Fibroblast of the aortic adventitia (primary cell): ENCODE measurements at places on chromosomes 7 and 10.

GRCh38 chr10:218798-219197 is 83.5 kb downstream of the ZMYND11 start:
- DNase-seq = peak; percentile 57

DNA sequence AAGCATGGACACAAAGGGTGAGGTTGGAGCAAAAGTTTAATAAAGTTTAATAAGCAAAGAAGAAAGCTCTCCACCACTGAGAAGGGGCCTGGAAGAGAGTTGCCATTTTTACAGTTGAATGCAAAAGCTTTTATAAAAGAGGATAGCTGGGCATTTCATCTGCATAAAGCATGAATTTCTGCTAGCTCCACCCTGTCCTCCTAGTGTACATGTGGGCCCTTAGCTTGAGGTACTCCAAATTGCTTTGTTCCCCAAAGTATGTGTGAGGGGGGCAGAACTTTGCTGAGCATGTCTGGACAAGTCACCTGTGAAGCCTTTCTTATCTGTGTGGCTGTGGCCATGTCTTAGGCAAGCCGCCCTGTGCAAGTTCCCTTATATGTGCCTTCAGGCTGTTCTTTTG is 22.6 kb upstream of the CROT start:
- DNase-seq = no peak

DNA sequence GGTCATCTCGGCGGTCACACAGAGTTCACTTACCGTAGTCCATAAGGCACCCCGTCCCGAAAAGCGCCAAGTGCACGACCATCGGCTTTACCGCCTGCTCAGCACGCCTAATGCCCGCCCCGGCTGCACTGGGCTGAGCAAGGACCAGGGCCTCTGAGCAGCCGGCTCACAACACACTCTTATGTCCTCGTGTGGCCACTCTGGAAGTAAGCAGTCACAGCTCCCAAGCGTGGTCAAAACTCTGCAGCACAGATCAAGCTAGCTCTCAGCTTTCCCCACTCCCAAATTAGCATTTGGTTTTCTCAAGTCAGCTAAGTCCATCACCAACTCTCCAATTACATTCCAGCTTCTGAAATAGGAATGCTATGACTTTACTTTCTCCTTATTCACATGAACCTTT is 57.7 kb downstream of the MAD1L1 start:
- DNase-seq = no peak

- DNase-seq = no peak
Measured at GRCh38 chr7:7820409-7820808, 102.0 kb upstream of the RPA3 start.

- DNase-seq = no peak
Measured at GRCh38 chr10:47021850-47022249, 110.6 kb downstream of the PTPN20 start.

GRCh38 chr7:113824117-113824823 is 94.5 kb downstream of the PPP1R3A start:
- DNase-seq = no peak

DNA sequence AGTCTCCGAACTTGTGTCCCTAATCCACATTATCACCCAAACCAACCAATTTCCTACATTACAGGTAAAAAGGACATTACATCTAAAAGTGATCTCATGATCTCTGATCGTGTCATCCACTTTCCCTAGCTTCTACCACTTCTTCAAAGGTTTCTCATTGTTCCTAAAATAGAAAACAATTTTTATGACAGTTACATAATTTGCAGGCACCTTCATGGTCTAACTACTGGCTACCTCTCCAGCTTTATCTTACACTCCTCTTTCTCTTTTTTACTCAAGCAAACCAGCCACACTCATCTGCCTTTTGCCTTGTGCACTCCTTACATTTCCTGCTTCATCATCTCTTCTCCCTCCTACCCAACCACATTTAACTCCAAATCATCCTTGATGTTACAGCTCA is 886.7 kb upstream of the SORCS1 start:
- no peak for DNase-seq

DNA sequence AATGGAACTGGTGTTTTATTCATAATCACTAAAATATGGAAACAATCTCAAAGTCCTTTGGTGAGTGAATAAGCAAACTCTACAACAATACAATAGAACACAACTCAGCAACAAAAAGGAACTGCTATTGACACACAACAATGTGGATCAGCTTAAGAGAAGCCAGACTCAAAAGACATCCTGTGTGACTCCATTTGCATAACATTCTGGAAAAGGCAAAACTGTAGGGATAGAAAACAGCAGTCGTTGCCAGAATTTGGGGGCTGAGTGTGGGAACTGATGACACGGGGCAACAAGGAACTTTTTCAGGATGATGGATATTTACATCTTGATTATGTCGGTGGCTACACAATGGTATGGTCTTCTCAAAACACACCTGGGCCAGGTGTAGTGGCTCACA is 32.4 kb upstream of the SVIL start:
- no peak for DNase-seq

- no peak for DNase-seq
Measured at GRCh38 chr7:141916099-141916498, at the start of gene OR9A4. Gene OR9A4, plus strand, starts transcription at chr7:141916399. Its CDS starts 2,477 bp downstream, at chr7:141918876.

- DNase-seq = peak; percentile 88
Measured at GRCh38 chr7:107938456-107939250, 47.7 kb downstream of the DLD start.

DNA sequence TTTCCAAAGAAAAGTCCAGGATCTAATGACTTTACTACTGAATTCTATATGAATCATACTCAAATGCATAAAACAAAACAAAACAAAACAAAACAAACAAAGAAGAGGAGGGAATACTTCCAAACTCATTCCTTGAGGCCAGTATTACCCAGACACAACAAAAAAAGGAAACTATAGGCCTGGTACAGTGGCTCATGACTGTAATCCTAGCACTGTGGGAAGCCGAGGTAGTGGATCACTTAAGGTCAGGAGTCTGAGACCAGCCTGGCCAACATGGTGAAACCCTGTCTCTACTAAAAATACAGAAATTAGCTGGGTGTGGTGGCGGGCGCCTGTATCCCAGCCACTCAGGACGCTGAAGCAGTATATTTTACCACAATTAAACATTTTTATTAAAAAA is 114.6 kb downstream of the NRBF2 start:
- no peak for DNase-seq

GRCh38 chr7:94662548-94662947 is 6.6 kb upstream of the SGCE start:
- DNase-seq = no peak

DNA sequence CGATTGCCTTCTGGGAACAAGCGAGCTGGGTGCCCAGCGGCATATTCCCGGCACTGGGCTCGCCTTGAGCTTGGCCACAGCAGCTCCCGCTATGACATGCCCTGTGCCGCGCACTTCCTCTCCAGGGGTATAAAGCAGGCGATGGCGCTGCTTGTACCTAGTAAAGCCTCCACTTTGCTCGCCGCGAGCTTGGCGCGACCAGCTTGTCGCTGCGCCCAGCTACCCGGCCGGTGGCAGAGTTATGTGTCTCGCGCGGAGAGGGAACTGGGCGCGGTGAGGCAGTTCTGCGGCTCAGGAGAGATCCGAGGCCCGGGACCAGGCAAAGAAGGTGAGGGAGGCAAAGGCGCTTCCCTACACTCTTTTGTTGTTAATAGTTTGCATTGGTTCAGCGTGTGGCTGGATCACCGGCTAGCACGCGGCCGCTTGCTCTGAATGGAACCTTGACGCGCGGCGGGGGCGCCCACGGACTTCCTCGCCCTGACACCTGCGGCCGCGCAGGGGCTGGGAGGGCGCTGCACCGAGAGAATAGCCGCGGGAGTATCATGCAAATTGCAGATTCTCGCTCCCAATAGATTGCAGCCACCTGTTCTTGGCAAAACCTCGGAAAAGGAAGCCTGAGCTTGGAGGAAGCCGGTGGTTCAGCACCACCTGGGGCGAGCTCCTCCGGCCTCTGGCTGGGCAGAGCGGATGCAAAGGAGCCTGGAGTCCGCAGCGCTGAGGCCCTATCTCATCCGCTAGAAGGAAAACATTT is 3.0 kb upstream of the BUB3 start:
- DNase-seq = no peak

DNA sequence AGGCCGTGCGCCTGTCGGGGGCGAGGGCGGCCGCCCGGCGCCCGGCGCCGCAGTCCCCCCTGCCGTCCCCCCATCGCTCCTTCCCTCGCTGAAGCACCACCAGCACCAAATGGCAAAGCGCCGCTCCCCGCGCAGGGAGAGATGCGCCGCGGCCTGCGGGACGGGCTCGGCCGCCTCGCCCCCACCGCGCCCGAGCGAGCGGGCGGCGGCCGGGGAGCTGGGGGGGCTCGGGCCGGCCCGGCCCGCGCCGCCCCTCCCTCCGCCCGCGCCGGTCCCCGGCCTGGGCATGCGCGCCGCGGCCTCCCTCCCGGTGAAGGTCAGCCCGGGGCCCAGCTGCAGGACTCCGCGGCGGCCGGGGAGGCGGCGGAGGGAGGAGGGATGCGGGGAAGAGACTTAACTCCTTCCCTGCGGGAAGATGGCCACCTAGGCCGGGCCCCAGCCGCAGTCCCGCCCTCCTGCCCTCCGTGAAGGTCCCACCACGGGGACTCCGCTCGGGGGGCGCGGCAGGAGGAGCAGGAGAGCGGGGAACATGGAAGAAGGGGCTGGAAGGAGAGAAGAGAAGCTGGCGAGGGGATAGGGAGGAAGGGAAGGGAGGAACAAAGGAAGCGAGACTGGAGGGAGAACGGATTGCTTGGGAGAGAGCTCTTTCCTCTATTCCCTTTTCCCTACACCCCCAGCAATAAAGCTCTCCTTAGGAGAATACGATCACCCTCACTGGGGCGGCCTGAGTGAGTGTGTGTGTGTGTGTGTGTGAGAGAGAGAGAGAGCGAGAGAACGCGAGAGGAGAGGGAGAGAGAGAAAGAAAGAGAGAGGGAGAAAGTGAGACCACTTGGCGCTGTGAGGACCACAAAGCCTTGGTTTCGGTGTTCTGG is 3.4 kb upstream of the SMARCD3 start:
- DNase-seq = peak; percentile 70

- no peak for DNase-seq
Measured at GRCh38 chr10:78259391-78259790, 225.7 kb downstream of the RPS24 start.

DNA sequence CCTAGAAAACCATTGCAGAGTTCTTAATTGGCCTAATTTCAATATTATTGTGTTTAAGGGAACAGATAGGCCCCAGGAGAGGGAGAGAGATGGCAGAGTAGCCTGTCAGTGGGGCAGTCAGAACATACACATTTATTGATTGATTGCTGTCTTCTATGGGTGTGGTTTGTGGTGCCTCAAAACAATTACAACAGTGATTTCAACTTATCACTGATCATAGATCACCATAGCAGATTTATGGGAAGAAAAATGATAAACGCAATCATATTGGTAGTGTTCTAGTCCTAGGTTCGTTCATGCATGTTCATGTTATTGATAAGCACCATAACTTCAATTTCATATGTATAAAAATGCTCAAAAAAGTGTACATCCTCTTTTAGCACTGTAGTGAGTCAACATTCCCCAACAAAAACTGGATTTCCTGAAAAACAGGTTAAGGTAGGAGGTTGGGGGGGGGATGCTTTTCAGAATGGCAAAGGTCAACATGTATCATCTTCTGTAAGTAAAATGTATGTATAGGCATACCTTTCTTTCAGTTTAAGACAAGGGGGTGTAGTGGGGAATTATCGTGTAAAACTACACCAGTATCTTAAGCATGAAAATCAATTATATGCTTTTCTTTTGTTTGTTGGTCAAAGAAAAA is 1.1 kb upstream of the TNKS2 start:
- DNase-seq = no peak

GRCh38 chr10:109426987-109427386 is 496.3 kb downstream of the XPNPEP1 start:
- no peak for DNase-seq

DNA sequence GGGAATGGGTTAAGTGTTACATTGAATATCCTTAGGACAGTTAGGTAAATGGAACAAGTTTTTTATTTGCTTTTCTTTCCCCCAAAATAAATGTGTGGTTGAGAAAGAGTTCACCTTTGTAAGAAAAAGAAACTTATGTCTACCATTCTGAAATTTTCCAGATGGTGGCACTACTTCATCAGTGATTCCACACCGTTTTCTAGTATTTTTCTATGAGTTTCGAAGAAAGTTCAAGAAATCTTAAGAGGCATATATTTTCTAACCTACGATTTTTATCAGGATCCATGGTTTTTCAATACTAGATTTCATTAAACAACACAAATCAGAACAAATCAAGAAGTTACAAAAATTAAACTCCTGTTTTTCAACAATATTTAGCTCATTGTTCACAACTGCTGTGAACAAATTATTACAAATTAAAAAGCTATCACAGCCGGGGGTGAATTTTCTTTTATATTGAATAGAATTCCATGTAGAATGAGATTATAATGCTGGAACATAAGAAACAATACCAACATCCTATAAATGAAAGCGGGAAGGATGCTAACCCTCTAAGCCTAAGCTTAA is 163.1 kb upstream of the NPVF start:
- peak; percentile 56 for DNase-seq
